Femur (tissue), 1 donor: ENCODE measurements at places on chromosomes 7 and 10.
A peak's percentile ranks its signal among the peaks of the same experiment; 100 is the strongest.

DNA sequence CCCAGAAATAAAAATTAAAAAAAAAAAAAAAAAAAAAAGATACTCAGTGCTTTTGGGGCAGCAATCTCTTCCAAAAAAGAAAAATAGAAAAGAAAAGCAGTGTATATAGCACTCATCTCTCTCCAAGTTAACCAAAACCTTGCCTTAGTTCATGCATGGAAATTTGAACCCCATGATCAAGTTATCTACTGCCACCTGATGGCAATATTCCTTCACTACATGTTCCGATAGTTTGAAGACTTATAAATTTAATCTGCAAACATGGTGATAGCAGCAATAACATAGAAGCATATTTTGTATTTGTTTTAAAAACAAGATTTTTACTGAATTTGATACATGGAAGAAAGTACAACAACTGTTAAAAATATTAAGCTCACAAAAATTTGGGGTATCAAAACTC is 48.6 kb upstream of the SLIT1 start:
- DNase-seq = no peak

DNA sequence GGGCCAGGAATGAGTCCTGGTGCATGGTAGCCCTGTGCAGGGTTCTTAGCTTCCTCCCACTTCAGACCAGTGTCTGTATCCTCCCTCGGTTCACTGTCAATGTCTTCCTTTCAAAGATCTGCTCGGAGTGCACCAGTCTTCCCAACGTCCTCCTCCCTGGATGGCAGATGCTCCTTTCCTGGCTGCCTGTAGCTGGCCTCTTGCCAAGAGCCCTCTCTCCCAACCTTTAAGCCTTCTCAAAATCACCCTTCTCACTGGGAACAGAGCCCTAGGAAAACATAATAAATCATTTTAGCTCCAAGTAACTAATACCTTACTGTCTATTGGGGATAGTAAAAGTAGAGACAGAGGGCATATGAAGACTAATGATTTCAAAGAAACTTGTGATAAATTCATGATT is 490.6 kb downstream of the CCSER2 start:
- DNase-seq = no peak

- no peak for DNase-seq
Observed at GRCh38 chr7:139482122-139482521, 1.4 kb downstream of the KLRG2 start.

DNA sequence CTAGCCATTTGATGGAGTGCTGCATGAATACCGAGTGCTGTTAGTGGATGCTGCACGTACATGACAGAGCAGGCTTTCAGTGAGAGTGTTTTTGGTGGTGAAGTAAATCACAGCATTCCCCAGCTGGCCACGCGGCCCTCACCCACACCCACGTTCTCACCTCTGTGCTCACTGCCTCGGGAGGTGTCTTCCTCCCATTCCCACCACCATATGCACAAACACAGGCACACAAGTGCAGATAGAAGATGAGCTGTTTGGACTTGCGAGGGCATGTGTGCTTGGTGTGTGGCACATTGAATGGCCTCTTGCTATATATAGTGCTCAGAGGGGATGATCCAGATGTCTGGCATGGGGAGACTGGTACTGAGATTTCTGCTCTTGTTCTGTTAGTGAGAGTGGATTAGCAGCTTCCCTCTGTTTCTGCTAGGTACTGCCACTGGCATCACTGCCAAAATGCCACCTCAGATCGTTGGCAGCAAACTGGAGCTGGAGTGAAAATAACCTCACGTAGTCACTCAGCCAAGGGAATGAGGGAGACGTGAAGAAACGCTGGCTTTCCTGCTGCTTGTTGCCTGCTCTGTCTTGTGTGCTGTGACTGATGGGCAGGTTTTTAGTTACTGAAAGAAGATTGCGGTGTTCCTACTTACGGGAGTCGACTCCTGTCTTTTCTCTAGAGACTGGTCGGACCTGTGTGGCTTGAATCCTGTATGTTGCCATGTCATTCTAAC is 19.1 kb downstream of the DNAJB6 start:
- peak; percentile 29 for DNase-seq

DNA sequence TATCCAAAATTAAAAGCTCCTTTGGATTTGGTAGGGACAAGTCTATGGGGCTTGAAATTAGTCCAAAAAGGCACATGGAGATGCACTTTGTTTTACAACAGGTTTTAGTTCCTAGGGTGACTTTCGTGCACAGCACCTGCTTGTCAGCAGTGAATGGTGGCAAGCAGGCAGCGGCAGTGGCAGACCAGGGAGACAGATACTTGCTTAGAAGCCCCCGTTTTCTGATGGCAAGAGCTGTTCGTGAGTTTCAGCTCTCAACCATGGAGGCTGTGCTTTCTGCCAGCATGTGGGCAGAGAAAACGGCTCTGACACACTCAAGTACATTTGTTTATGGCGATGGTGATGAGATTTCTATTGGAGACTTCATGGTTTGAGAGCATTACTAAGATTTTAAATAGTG is 61.7 kb upstream of the SHH start:
- DNase-seq = no peak

- DNase-seq = peak; percentile 43
Observed at GRCh38 chr7:1843271-1843861, 173.3 kb downstream of the ELFN1 start.

DNA sequence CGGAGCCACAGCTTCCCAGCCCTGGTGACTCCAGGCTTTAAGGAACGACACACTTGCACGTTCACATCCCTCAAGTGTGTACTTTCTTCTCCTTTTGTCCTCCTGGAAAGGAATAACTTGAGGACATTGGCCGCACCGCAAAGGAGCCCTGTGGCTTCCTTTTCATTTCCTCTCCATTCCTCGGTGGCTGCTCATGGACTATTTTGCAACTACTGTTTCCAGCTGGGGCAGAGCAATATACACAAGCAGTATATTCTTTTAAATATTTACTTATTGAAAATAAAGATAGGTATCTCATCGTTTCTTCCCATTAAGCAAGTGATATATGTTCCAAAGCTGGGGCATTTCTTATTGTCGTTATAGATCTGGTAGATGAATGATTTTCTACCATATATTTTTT is 97.2 kb upstream of the LYZL1 start:
- DNase-seq = no peak

DNA sequence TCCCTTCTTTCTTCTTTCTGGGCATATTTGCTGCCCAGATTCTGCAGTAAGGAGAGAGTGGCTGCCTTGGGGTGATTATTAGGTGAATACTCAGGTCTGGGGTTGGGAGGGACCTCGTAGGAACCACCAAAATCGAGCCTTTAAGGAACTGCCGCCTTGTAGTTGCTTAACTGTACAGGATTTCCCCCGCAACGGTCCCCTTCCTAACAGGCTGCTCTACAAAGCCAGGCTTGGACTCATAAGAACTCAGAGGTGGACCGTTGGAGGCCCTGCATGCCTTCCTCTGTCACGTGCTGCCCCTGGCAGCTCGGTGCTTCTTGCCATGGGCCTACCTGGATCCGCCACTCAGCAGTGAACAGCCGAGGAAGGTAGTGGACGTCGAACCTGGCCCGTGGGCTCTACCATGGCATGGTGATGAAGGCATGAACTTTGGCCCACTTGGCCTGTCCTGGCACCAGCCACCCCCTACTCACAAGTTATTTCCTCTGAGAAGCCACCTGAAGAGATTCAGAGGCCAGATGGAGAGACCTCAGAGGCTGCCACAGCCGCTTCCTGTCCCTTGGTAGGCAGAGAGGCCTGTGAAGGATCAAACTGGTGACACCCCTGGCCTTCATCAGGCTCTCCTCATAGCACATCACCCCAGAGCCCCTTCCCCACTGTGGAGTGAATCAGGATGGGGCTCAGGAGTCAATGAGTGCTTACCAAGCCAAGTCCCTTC is 54.6 kb downstream of the NOD1 start:
- no peak for DNase-seq

- DNase-seq = no peak
Observed at GRCh38 chr7:50832744-50833143, 50.0 kb upstream of the GRB10 start.

GRCh38 chr7:4794591-4795350 is 19.3 kb downstream of the AP5Z1 start:
- DNase-seq = no peak

GRCh38 chr10:127368929-127369328 is 172.5 kb upstream of the INSYN2A start:
- no peak for DNase-seq

- no peak for DNase-seq
Observed at GRCh38 chr10:103638948-103639347, 145.4 kb downstream of the NEURL1 start.

DNA sequence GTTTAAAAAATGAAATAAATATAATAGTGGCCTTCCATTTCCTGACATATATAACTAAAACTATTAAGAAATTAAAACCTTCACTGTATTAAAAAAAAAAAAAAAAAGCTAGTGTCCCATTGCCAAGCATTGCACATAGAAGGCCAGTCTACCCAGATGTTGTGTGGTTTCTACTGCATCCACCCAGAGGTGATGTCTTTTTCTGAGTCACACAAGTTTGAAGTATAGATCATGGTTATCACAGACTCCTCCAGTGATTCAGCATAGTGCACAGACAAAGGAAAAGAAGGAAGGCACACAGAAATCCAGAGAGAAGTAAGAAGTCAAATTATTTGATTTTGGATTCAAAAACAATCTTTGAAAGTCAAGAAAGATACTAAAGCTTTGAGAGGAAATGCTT is 429.0 kb downstream of the ETV1 start:
- DNase-seq = no peak

- DNase-seq = no peak
Observed at GRCh38 chr7:55898287-55898686, 11.0 kb downstream of the ZNF713 start.

GRCh38 chr7:7895754-7896153 is 72.8 kb upstream of the GLCCI1 start:
- DNase-seq = no peak

DNA sequence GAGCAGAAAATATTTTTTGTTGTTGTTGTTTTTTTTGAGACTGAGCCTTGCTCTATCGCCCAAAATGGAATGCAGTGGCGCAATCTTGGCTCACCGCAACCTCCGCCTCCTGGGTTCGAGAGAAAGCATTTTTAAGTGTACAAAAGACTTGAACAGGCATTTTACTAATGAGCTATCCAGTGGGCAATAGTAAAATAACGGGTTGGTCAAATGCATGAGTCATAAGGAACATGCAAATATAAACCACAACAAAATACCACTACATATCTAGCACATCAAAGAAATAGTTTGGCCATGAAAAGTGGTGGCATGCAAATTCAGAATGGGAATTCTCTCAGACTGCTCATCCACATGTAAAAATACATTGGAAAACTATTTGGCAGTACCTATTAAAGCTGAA is 71.7 kb upstream of the TMEM106B start:
- no peak for DNase-seq

GRCh38 chr10:47253030-47253637 is 46.9 kb upstream of the GDF10 start:
- DNase-seq = no peak

- DNase-seq = no peak
Observed at GRCh38 chr10:45657033-45657926, 15.3 kb downstream of the ZFAND4 start.

- no peak for DNase-seq
Observed at GRCh38 chr10:69850440-69850839, 48.7 kb downstream of the COL13A1 start.

DNA sequence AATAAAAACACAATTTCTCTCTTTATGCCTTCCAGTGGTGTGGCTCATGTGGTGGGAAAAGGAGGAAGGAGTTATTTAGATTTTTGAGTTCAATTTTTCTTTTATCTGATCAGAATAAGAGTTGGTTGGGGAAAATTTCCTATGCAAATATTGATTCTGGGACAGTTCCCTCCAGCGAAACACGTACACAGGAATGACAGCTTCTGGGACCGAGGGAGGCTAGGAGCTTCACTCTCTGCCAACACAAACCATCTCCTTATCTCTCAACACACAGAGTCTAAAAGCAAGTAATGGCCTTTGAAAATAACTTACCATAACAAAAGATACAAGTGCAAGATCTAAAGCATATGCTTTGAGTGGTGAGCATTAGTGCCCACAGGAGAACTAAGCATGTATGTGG is 122.7 kb downstream of the RAPGEF5 start:
- DNase-seq = no peak

GRCh38 chr10:79084972-79085597 is 16.3 kb downstream of the ZMIZ1 start:
- DNase-seq = no peak

DNA sequence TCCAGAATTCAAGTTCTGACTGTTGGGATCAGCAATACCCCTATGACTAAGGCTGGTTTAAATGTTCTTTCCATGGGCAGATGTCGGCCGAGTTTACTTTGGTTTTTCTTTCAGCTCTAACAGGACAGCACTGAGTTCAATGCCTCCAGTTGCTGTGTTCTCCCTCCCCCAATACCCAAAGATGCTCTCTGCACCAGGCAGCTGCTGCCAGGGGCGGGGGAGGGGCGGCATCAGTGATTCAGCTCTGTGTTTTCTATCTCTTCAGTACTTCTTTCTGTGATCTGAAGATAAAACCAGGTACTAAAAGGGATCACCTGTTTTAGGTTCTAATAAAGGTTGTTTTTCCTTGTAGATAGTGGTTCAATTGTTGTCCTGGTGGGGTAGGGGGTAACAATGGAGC is 576.7 kb upstream of the POT1 start:
- DNase-seq = no peak

DNA sequence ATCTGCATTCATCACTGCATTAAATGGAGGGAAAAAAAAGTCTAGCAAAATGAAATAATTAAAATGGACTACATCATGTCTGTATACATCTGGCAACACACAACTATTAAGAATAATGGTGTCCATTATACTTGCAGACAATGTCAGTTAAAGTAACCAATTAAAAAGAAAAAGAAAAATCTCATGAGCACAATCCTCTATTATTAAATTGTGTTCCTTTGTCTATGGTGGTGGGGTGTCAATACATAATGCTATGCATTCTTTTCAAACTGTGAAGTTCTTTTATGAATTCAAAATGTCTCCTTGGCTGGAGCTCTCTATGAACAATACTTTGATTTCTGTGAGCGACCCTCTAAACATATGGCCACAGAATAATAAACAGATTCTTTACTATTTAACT is 63.5 kb downstream of the NRP1 start:
- no peak for DNase-seq

DNA sequence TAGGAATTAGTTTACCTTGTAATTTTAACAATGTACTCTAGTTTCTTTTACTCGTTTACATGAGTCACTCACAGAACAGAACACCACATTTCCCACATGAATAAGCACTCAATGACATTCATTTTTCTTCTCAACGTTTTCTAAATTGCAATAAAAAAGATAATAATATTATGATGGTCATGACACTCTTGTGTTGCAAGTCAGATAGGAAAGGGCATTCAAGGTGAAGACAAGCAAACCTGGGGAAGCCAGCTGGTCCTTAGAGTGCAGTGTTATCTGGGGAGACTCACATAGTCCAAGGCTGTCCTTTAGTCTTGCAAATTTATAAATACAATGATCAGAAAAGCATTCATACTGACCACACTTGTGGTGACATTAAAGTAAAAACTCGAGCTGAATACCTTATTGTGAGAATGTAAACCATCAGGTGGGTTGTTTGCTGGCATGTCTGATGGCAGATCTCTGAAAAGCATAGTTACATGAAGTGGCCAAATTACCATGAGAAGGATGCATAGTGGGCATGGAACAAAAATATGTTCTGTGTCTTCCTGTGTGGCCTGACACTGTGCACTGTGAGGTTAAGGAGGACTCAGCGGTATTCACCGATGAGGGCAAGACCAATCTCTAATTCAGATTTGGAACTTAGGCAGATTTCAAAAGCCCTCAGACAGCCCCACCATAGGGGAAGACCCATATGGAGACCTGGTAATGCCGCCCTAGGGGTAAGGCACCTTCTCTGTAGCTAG is 158.9 kb upstream of the ASAH2 start:
- DNase-seq = no peak
